ENCODE measurements at places on chromosomes 3 and 15.
A peak's percentile ranks its signal among the peaks of the same experiment; 100 is the strongest.

GRCh38 chr3:178274711-178275110 is 261.5 kb upstream of the KCNMB2 start:
- no peak for DNase-seq

- peak; percentile 75 for DNase-seq
These were observed 38.7 kb upstream of the MGA start for GRCh38 chr15:41621200-41622193.

GRCh38 chr15:96348112-96349027 is 17.9 kb downstream of the NR2F2 start:
- no peak for DNase-seq

DNA sequence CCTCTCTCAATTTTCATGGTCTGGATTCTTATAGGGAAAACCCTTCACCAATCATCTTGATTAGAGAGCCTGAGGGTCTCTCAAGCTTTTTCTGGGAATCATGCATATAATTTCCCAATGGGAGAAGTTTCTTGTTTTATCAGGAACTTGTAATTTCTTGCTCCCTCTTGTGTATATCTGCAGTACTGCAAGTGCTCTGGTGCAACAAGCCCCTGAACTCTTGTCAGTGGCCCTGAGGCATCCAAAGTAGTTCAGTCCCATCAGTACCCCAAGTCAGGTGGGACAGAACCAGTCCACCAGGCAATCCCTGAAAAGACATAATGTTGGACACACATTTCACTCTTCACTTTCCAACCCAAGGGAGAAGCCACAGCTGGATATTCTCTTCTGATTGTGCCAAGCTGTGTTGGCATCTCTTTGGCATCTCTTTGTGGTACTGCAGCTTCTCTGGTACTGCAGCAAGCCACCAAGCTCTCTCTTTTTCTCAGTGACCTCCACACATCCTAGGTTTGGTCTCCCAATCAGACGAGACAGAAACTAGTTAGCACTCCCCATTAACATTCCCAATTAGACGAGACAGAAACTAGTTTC is 214.5 kb downstream of the ZIC4 start:
- DNase-seq, result no peak

- DNase-seq, result peak; percentile 37
These were observed 27.6 kb downstream of the HDAC11 start for GRCh38 chr3:13507570-13508339.

DNA sequence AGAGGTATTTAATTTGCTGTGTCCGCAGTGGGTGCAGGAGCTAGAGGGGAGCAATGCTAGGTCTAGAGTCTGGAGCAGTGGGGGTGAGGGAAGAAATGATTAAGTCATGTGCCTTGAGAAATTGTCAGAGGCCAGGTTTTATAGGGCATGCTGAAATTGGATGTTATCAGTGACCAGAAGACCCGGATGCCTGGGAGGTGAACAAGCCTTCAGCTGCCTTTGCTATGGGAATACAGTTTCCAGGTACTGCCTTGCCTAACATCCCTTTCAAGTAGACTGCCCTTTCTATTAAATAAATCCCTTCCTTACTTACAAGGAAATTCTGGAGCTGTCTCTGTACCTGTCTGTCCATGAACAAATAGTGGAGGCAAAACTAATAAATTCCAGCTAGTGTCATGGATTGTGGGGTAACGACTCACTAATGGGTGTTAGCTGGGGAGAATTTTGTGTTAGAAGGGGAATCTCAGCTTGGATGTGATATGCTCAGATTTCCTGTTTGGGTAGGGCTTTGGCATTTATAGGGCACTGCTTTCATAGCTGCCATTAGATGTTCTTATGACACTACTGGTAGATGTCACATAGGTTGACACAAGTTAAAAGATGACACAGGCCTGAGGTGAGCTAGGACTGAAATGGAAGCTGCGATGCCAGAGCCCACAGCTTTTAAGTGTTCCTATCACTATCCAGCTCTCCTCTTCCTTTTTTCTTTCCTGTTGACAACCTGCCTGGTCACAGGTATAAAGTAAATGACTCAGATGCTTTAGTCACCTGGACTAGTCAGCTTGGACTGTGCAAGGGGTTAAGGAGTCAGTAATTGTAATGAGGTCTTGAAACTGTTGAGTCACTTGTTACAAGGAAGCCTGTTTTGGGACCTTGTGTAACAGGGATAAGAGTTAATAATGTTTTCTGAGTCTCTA is 21.3 kb downstream of the CHD2 start:
- no peak for DNase-seq

- no peak for DNase-seq
These were observed 87.8 kb downstream of the ASB7 start for GRCh38 chr15:100690032-100690794.

DNA sequence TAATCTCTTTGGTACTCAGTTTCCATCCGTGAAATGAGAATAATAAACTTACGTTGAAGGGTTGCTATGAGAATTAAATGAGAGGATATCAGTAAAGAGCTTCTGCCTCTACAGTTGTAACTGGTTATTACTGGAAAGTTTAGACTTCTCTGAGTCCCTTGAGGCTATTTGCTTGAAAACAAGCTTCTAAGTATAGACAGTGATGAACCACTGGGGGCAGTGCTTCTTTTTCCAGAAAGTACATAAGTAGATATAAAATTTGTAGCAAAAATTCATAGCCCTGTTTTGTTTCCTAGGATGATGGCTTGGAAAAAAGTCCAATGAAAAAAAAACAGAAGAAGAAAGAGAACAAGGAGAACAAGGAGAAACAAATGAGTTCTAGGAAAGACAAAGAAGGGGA is 87.1 kb downstream of the RGMA start:
- no peak for DNase-seq

DNA sequence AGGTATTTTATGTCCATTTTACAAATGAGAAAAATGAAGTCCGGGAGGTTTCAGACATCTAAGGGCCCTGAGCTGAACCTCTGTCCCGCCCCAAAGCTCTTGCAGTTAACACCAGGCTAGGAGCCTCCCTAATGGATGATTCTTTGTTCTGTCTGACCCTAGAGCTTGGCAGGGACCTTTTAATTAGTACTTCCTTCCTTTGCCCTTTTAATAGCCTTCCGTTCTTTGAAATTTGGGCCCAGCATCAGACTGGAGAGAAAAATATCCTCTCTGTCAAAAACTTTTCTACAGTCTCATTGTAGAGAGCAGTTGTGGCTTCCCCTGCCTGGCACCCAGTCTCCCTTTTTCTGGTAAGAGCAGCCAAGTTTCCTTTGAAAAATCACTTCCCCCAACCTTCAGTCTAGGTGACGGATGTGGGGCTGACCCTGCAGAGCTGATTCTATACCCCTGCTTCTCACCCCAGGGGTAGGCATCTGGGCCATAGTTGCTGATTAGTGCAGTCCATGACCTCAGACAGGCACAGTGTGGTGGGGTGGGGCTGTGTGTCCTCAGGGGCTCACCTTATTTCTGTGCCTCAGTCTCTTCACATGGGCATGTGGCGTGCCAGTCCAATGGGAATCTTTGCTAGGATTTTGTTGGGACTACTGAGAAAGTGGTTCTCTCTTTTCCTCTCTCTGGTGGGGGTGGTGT is 220.4 kb downstream of the ADAMTS9 start:
- DNase-seq, result no peak

DNA sequence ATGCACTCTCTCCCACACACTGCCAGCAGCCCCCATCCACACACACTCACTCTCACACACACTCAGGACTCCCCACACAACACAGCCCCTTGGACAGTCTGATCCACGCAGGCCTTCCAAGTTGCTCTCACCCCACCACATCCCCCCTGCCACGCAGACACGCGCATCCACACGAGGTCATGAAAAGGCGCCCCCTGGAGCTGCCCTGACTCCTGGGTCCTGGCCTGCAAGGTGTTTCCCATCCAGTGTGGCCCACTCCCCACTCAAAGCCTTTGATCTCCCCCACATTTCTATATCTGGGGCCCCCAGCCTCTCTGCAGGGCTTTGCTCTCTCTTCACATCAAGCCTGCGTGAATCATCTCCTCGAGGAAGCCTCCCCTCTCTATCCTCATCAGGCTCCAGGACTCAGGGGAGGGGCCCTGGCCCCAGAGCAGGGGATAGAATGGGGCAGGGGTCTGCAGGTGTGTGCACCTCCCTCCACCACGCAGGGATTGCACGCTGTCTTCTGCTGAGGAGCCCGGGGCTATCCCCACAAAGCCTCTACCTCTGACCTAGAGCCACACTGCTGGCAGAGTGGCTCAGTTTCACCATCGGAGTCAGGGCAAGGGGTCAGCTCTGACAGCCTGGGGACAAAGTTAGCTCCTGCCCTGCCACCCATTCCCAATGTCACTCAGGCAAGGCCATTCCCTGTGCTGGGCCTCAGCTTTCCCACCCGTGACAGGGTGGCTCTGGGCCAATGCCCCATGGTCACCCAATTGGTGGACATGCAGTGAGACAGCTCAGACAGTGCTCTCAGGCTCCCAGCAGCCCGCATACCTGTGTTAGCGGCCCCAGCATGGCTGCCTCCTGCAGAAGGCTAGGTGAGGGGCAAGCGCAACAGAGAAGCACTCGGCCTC is 6.4 kb downstream of the MYL3 start:
- peak; percentile 16 for DNase-seq

DNA sequence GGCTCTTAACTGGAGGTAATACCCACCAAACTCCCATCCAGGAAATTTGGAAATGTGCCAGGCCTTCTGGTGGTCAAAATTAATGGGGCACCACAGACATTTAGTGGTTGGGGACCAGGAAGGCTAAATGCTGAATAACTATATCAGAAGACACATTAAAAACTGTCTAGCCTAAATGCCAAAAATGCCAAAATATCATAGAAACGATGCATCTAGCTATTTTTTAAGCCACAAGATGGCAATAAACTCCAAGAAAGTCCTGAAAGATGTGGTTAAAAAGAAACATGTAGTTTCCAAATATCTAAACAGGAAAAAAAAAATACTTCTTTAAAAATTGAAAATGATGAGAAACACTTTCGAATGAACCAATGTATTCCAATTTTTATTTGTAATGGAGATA is 19.9 kb downstream of the CCDC14 start:
- DNase-seq, result no peak

GRCh38 chr15:28025413-28025812 is 73.7 kb downstream of the OCA2 start:
- no peak for DNase-seq

- no peak for DNase-seq
These were observed 131.7 kb downstream of the ATP8B4 start for GRCh38 chr15:49987198-49987785.

GRCh38 chr15:41465822-41466421 is 27.8 kb upstream of the ITPKA start:
- no peak for DNase-seq

GRCh38 chr15:81235276-81236123 is 38.8 kb downstream of the IL16 start:
- DNase-seq, result no peak
